ENCODE measurements at places on chromosomes 11 and 22. TPM values are rescaled to one million over a fixed set of nuclear protein-coding genes. Genes with fewer than 3 reads are reported as not detected.

Gene SYT7
- 0.71 TPM for total RNA-seq

Gene TREH
- total RNA-seq: not detected

Gene ENTHD1
- total RNA-seq: not detected

Gene KIF18A
- total RNA-seq: 15.3 TPM

Gene TESMIN
- total RNA-seq: 7.0 TPM

Gene UPK3A
- not detected for total RNA-seq

Gene OR52N2
- not detected for total RNA-seq

Gene GSTT2B
- total RNA-seq: not detected

Gene RBMXL2
- total RNA-seq: not detected

Gene FOLR1
- not detected for total RNA-seq

Gene RFPL1
- total RNA-seq: not detected

Gene MMP3
- total RNA-seq: 0.45 TPM

Gene BET1L
- 42.5 TPM for total RNA-seq
